ENCODE measurements at places on chromosomes 7 and 10. TPM values are rescaled to one million over a fixed set of nuclear protein-coding genes. Genes with fewer than 3 reads are reported as not detected.

GRCh38 chr7:154876516-154876915, 126.4 kb downstream of the PAXIP1 start:
- DNase-seq: no peak

DNA sequence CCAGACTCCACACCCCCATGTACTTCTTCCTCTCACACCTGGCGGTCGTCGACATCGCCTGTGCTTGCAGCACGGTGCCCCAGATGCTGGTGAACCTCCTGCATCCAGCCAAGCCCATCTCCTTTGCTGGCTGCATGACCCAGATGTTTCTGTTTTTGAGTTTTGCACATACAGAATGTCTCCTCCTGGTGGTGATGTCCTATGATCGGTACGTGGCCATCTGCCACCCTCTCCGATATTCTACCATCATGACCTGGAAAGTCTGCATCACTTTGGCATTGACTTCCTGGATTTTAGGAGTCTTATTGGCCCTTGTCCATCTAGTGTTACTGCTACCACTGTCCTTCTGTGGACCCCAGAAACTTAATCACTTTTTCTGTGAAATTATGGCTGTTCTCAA, 4.8 kb downstream of the OR2A25 start:
- DNase-seq: no peak

GRCh38 chr7:98116656-98117461, 10.2 kb downstream of the LMTK2 start:
- DNase-seq: no peak

DNA sequence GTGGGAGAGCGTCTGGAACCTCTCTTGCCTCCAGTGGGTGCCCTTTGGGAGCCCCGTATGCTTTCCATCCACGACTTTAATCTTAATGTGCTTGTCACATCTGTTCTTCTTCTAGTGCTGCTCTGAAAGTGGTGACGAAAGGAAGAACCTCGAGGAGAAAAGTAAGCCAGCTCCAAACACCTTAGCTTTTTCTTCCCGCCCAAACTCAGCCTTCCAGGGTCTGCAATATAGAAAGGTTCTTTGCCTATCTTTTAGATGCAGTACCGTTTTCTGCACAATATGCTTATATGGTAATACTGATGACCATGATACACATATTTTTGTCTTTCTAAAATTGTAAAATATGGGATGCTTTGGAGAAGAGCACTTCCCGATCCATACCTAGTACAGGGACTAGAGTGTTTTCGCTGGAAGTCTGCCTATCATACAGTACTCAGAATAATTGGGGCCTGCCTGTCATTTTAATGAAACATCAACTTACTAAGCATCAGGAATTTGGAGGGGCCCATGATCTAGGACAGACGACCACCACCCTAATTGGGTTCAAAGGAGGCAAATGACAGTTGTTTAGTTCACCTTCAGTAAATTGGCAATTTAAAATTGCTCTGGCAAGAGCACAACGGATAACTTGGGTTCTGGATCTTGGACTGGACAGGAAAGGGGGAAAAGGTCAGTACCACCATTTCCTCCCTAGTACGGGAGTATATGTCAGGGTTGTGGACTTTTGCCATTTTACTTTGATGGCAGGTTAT, 884 bp downstream of the RINT1 start:
- no peak for DNase-seq

GRCh38 chr7:28998105-28998504, 40.0 kb upstream of the TRIL start:
- no peak for DNase-seq

GRCh38 chr7:47893238-47893637, 55.0 kb downstream of the PKD1L1 start:
- DNase-seq: no peak

- DNase-seq: peak; percentile 78
Measured at GRCh38 chr7:26865094-26865388, 651 bp upstream of the SKAP2 start.

Gene PON1
- total RNA-seq: not detected

Gene FGFR2
- total RNA-seq: 0.32 TPM

Gene DPY19L1
- 34.4 TPM for total RNA-seq
